Activated CD4-positive, alpha-beta T cell treated with anti-CD3 and anti-CD28 coated beads, Interleukin-2, amount 50 U/mL, for 4 hours (primary cell): ENCODE measurements at places on chromosomes 5 and 9.

GRCh38 chr9:76443887-76444286 is 15.1 kb upstream of the GCNT1 start:
- DNase-seq = no peak

GRCh38 chr5:119078071-119078846 is 7.4 kb downstream of the DMXL1 start:
- no peak for DNase-seq

GRCh38 chr5:135332519-135333150 is 66.4 kb downstream of the MACROH2A1 start:
- no peak for DNase-seq

DNA sequence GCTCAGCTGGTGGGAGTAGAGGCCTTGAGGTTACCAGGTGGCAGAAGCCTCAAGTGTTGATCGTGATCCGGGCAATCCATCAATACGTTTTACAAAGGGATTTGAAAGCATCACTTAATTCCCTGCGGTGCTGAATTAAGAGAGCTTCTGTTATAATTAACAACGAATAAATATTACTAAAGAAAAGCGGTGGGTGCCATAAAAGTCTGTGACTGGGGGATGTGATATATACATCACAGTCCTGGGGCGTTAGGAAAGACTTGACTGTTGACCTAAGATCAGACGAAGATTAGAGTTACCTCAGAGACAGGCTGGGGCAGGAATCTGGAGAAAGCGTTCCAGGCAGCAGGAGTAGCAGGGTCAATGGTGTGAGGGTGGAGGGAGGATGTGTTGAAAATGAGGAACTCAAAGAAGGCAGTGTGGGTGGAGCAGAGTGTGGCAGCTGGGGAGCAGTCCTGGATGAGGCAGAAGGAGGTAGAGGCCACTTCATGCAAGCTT is 6.7 kb upstream of the C5orf63 start:
- no peak for DNase-seq

DNA sequence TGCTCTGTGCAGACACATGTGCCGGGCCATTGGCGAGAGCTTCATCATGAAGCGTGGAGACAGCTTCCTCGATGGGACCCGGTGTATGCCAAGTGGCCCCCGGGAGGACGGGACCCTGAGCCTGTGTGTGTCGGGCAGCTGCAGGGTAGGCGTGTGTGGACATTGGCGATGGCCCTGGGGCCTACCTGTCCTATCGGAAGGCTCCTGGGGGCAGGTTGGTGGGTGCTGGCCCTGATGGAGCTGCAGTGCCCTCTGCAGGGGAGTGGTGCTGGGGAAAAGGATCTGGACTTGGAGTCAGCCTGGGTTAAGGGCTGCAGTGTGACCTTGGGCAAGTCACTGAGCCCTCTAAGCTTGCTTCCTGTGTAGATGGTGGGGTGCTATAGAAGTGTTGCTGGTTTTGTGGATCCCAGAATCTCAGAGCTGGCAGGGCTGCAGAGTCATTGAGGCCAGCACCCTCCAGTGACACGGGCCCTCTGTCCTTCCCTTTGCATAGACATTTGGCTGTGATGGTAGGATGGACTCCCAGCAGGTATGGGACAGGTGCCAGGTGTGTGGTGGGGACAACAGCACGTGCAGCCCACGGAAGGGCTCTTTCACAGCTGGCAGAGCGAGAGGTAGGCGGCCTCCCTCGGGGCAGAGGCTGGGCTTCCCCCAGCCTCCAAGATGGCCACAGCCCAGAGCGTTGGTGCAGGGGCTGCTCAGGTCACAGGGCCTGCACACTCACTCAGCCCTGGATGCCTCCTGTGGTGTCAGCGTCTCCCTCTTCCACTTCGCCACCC is 15.8 kb downstream of the ADAMTS13 start:
- DNase-seq = no peak

DNA sequence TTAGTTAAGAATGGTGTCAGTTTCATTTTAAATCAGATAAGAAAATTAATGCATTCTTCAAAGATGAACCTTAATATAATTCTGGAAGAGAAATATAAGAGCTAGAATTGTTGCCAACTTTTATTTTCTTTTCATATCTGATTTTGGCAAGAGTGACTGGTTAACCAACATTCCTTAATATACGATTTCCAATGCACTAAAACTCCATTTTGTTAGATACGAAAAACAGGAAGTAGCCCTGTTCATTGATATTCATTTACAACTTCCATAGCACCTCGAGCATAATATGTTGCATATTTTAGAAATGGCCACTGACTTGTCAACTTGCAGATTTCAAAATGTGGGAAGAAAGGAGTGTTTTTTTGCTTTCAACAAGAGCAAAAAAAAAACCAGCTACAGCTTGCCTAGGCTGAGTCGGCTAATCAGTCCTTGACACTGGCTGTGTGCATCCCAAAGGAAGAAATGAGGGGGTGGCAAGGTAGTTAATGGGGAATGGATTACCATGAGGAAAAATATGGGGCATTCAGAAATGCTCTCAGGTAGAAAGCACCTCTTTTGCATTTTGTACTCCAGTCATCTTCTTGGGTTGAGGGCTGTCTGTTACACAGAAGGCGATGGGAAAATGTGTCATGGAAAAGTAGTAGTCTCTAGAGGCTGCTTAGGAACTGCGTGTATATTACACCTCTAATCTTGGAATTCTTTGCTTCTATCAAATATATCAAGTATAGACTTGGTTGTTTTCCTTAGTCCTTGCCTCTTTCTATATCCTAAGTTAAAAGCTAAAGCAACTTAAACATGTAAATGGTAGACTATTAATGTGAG is 3.9 kb downstream of the MAP3K1 start:
- no peak for DNase-seq

GRCh38 chr5:123116757-123117156 is 27.7 kb downstream of the PRDM6 start:
- DNase-seq = no peak

DNA sequence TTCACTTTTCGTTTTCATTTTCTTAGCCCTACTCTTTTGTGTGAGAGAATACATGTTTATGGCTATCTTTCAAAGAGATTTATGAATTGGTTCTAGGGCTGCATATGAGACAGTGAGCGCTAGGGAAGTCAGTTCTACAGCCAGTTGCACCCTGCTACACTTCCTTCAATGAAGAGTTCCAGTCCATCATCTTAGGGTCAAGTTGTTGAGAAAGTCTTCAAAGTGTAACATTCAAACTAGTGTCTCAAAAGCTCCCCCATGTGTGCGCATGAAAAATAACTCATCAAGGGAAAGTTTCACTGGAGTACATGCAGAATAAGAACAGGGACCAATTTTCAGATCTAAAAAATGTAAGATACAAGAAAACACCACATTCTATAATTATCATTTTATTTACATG is 317.2 kb downstream of the DEPDC1B start:
- DNase-seq = no peak

- DNase-seq = no peak
Observed at GRCh38 chr9:94949370-94949769, 222.9 kb downstream of the AOPEP start.
